ENCODE measurements at places on chromosomes 7 and 10.

GRCh38 chr10:101321073-101321472 lies 32.9 kb upstream of the BTRC start:
- DNase-seq = no peak

GRCh38 chr7:52197221-52197620 lies 838.2 kb upstream of the POM121L12 start:
- no peak for DNase-seq

- DNase-seq = no peak
These were observed 112.7 kb downstream of the CPXM2 start for GRCh38 chr10:123778719-123779517.

GRCh38 chr10:104349623-104350126 lies 4.0 kb upstream of the CFAP58 start:
- peak; percentile 48 for DNase-seq

GRCh38 chr10:77501152-77501845 lies 136.3 kb downstream of the KCNMA1 start:
- peak; percentile 91 for DNase-seq

- no peak for DNase-seq
These were observed 724.5 kb downstream of the LRMDA start for GRCh38 chr10:76155961-76156360.

DNA sequence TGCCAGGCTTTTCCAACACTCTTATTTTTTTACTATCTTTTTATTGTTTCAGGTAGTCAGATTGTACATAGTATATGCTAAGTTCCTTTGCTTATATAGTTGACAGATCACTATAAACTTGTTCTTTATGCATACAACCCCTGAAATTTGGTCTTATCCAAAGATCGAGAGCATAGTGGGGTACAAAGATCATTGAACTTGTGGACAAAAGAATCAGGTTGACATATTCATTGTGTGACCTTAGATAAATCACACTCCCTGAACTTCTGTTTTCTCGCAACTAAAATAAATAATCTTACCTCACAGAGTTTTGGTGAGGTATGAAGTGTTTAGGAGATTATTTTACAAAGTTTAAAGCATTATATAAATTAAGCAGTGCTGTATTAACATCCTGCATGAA lies 22.1 kb downstream of the ZNF277 start:
- no peak for DNase-seq

DNA sequence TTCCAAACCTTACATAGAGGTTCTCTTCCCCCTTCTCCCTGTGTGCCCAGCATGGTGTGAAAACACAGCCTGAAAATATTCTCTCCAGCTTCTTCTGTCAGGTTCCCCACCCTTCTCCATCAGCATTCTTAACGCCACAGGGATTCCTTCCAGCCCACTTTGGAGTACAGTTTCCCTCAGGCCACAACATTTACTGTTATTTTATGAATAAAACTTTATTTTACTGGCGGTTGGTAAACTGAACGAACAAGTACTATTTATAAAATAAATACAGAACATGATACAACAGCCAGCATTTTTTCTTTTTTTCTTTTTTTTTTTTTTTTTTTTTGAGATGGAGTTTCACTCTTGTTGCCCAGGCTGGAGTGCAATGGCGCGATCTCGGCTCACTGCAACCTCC lies 31.6 kb upstream of the GPNMB start:
- no peak for DNase-seq

GRCh38 chr7:28617308-28617880 lies 205.1 kb downstream of the CREB5 start:
- no peak for DNase-seq

DNA sequence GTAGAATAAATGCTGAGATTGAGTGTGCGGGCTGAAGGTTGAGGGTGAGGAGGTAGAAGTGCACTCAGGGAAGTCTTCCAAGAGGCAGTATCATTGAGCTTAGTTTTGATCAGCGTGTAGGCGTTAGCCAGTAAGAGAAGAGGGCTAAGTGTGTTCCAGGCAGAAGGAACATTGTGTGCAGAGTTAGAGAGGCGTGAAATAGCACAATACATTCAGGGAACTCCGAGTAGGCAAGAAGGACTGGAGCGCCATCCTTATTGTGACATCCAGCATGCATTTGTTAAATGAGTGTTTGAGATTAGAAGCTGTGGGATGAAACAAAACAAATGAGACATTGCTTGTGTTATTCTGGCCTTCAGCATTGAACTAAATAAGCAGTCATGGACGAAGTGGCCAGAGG lies 140.9 kb upstream of the MKLN1 start:
- DNase-seq = no peak

- DNase-seq = no peak
These were observed 41.0 kb upstream of the PSMG3 start for GRCh38 chr7:1610678-1611302.

- no peak for DNase-seq
These were observed 34.7 kb upstream of the TRIL start for GRCh38 chr7:28992798-28993197.

- no peak for DNase-seq
These were observed 75.3 kb upstream of the C7orf33 start for GRCh38 chr7:148515237-148515636.

GRCh38 chr7:151436446-151437158 lies 3.3 kb downstream of the CRYGN start:
- no peak for DNase-seq

DNA sequence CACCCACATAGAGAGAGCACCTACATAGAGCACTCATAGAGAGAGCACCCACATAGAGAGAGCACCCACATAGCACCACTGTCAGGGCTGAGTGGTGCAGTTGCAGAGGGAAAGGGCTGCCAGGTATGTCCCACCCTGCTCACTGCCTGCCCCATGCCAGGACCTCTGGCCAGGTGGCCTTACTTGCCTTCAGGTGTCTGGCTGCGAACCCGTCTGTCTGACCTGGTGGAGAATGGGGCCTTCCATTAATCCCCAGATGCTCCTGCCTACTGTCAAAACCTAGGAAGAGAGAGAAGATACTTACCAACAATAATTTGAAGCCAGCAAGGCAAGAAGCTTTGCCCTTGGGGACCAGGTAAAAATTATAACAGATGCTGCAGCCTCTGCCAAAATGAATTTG lies 51.1 kb downstream of the INSIG1 start:
- DNase-seq = no peak

GRCh38 chr7:134890246-134891240 lies 95.8 kb upstream of the AGBL3 start:
- DNase-seq = no peak

GRCh38 chr10:100148353-100149211 lies 37.2 kb downstream of the ERLIN1 start:
- peak; percentile 55 for DNase-seq

DNA sequence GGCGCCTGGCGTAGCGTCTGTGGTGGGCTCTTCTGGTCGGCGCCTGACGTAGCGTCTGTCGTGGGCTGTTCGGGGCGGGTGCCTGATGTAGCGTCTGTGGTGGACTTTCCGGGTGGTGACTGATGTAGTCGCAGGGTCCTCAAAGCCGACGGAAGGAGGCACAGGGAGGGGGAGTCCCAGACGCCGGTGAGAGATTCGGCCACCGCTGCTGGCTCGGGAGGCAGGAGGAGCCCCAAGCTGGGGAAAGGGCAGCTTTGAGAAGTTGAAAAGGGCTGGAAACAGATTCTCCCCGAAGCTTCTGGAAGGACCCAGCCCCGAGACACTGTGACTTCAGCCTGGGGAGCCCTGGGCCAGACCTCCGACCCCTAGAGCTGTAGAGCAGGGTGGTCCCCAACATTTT lies 105.7 kb downstream of the DNAJB6 start:
- DNase-seq = no peak

GRCh38 chr7:27367179-27367932 lies 124.8 kb downstream of the EVX1 start:
- no peak for DNase-seq

GRCh38 chr10:6072215-6072934 lies 10.2 kb upstream of the IL2RA start:
- DNase-seq = no peak

GRCh38 chr10:45515630-45516029 lies 141.6 kb downstream of the ALOX5 start:
- no peak for DNase-seq

GRCh38 chr7:26332698-26333097 lies 41.0 kb downstream of the SNX10 start:
- DNase-seq = no peak

DNA sequence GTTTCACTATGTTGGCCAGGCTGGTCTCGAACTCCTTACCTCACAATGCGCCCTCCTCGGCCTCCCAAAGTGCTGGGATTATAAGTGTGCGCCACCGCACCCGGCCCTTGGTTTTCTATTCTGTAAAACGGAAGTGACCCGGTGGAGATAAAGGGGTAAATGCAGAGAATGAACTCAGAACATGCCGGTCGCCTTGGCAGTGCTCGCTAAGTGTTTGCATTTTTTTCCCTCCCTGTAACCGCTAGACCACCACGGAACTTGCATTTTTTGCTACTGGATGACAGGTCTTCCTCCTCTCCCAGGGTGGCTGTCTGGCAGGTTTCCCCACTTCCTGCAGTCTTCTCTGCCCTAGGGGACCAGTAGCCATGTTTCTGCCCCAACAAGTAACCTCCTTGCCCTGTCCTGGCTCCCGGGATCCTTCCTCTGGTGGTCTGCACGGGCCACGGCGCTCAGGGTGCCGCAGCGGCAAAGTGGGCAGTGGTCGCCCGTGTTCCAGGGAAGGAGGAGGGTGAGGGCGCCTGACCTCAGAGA lies 18.8 kb upstream of the GNA12 start:
- no peak for DNase-seq

DNA sequence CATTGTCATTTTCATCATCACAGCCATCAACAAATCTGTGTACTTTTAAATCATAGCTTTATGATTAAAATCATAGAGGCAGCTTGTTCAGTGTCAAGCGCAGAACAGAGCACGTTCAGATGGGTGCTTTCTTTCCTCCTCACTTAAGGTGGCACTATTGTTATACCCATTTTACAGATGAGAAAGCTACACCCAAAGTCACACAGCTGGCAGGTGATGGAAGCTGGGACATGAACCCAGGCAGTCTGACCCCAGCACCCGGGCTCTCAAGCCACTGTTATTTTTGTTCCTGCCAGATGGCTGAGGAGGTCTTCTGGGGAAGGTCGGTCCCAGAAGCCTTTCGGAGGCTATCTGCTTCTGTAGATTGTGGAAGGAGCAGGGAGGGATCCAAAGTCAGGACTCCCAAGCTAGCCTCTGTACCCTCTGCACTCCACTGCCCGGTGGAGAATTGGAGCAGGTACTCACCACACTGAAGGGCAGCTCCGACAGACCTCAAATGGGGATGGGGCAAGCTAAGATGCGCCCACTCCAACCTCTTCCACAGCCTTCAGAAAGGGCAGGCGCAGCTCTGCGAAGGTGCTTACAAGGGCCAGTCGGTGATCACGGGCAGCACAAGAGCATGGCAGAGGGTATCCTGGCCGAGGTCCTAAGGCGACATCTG lies 610 bp downstream of the AVPI1 start:
- peak; percentile 37 for DNase-seq

GRCh38 chr7:148672041-148672440 lies 26.7 kb upstream of the CUL1 start:
- DNase-seq = no peak

- DNase-seq = no peak
These were observed 2.6 kb upstream of the LRRN3 start for GRCh38 chr7:111088328-111088727.

GRCh38 chr7:114214466-114214865 lies 200.1 kb upstream of the FOXP2 start:
- DNase-seq = no peak

DNA sequence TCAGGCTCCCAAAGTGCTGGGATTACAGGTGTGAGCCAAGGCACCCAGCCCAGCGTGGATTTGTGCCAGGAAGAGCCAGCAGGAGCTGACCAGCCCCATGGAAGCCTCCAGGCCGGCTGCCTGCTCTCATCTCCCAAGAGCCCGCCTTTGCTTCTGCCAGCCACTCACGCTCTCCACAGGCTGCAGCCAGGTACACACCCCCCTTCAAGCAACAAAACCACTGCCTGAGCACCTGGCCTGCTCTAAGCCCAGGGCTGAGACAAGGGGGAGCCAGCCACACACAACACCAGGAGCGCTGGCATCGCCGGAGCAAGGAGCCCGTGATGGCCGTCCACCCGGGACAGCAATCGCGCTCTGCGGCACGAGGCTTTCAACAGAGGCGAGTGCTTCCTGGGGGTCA lies 34.5 kb downstream of the MAD1L1 start:
- no peak for DNase-seq

DNA sequence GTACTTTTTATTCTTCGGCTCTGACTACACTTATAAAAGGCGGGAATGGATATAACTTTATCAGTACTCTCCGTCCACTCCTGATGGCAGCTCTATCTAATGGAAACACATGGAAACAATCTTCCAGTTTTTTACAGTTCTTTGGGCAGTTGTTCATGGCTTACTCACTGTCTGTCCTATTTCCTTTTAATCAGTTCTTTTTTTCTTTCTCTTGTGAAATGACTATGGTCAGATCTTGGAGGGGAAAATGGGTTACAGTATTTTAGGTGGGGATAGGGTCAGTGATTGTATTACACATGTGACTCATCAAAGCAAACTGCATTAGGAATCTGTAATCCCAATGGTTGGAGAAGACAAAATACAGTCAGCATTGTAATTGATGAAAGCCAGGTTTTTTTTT lies 112.4 kb downstream of the BICC1 start:
- DNase-seq = no peak

DNA sequence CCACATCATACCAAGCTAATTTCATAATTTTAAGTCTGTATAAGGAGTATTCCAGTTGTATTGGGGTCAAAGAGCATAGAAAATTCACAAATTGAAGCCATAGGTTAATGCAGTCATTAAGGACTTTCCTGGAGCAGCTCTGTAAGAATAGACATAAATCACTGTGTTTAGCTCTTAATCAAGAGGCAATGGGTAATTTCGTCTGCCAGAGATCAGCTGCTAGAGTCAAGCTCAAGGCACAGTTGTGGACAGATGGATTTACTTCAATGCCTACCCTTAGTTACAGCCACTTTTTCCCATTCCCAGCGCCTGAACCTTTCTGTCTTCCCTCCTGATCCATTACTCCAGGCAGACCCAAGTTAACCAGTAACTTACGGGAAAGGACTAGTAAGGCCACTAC lies 40.6 kb upstream of the AGBL3 start:
- DNase-seq = no peak

- peak; percentile 26 for DNase-seq
These were observed 137.6 kb downstream of the C10orf105 start for GRCh38 chr10:71582019-71582418.

GRCh38 chr10:10044922-10045764 lies 972.5 kb upstream of the CELF2 start:
- no peak for DNase-seq

GRCh38 chr7:130740606-130741005 lies 6.6 kb upstream of the KLF14 start:
- DNase-seq = no peak
